ENCODE measurements at places on chromosomes 1 and 21.

GRCh38 chr1:229001467-229002011, 266.3 kb downstream of the RHOU start:
- DNase-seq, result no peak

DNA sequence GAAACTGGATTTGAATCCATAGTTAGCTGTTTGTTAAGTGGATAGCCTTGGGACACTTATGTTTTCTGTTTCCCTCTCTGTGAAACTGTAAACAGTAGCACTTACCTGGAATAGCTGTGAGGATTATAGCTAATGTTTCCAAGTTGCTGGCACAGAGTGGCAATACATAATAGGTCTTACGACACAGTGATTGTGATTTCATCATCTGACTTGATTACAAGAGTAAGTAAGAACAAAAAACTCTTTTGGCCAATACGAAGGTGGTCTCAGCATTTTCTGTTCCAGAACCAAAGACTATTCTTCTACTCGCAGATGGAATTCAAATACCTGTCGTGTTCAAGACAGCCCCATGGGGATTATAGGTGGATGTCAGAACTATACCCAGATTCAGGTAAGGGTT, 2.1 kb downstream of the C8B start:
- no peak for DNase-seq

DNA sequence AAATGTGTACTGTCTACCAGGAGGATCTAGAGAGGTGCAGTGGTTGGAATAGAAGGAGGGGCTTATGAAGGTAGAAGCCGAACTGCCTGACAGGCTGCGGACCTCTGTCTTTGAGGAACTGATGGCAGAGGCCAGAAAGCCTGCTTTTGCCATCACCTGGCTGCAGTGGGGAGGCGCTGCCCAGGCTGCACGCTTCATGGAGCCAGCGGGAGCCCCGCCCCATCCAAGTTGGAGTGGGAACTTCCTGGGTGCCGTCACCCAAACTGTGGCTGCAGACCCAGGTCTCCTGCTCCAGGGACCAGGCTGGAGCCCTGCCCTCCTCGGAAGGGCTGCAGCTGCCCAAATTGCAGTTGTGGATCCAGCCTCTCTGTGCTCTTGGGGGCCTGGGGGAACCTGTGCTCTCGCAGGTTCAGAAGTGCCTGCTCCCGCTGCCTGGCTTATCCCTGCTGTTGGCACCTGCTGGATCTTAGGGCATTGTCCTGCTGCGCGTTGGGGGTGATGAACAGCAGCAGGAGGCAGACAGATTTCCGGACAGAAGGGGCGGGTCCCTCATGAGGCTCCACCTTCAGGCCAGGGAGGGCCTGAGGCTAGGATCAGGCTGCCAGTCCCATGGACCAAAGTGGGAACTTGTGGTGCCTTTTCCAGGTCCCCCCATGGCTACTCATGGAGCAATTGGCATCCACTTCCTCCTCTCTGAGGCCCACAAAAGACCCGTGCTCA, 118.0 kb upstream of the PLPPR4 start:
- no peak for DNase-seq

DNA sequence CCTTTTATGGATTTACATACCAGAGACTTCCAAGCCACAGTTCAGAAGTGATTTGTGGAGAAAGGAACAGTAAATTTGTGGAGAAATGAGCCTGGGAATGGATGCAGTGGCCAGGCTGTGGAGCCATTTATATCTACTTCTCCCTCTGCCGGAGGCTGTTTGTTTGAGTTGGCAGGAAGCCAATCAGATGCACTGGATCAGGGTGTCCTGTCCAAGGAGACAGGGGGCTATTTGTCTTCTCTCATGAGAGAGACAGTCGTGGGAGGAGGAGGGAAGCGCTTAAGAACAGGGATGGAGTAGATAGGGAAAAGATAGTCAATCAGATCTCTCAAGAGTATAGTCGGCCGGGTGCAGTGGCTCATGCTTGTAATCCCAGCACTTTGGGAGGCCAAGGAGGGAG, 2.8 kb upstream of the HAPLN2 start:
- DNase-seq, result no peak

GRCh38 chr1:29967261-29967660, 730.9 kb downstream of the PTPRU start:
- DNase-seq, result no peak

DNA sequence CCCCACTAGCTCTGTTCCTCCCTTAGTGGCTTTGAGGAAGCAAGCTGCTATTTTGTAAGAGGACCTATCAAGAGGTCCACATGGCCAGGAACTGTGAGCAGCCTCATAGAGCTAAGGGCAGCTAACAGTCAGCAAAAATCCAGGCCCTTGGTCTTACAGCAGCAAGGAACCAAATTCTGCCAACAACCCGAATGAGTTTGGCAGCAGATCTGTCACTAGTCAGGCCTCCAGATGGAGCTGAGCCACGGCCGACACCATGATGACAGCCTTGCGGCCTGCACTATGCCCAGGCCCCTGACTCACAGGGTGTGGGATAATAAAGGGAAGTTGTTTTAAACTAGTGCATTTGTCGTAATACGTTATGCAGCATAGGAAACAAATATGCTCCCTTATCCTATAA, 28.0 kb upstream of the H3-3A start:
- no peak for DNase-seq

GRCh38 chr1:117183112-117183511, 27.6 kb downstream of the VTCN1 start:
- DNase-seq, result no peak

DNA sequence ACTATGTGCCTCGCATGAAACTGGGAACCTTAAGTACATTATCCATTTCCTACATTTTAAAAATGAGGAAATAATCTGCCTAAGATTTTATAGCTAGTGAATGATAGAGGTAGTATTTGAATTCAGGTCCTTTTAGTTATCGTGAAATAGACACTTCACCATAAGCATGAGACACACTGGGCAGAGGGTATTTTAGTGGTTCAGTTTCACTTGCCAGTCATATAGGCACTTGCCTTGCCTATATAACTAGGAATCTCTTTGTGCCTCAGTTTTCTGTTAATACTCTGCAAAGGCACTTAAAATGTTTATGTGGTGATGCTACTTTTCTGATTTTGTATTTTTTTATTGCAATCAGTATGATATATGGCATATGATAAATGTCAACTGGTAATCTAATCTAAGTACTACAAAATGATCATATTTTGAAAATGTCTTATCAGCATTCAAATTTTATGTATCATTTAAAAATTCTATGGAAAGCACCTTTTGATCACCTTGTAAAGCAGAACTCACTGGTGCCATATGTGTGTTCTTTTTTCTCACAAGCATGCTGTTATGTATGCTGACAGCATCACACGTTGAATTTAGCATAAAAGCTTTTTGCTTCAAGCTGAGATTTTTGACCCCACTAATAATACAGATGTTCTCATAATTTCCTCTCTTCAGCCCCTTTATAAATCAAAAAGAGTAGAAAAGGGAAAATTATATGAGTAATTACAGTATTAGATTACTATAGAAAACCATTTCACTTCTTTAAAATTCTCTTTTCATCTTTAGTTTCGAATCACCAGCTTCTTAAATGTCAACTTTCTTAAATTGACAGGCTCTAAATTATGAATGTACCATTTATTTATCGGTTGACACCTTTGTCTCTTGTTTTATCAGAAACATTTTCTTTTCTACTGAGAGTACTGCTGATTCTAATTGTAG, 52.6 kb downstream of the RPS6KC1 start:
- DNase-seq, result no peak

DNA sequence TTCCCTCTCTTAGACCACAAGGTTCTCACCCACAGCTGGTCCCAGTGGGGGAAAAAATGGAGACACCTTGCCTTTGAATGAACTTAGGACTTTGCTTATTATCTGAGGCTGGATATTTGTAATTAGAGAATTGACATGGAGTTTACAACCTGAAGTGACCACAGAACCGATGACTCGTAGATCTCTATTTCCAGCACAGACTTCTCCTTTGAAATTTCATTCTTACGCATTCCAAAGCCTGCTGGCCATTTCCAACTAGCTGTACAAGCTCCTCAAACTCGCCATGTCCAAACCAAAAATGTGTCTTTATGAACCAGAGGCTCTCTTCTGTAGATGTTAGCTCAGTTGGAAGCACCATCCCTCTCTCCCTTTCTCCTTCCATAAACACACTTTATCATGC, 12.0 kb downstream of the RAB7B start:
- no peak for DNase-seq

DNA sequence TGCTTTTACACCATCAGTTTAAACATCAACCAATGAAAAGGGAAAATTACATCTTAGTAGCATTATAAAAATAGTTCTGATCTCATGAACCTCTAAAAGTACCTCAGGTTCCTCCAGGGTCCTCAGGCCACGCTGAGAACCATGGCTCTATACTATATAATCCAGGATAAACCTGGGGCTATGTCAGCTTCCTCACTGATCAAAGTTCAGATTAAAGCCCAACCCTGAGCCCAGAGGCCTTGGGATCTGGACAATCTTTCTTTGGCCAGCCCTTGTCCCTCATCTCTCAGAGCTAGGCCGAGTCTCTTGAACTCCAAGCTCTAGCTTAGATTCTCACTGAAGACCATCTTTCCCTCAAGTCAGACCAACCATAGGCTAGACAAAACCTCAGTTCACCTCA, 168.3 kb downstream of the PLPP3 start:
- DNase-seq, result no peak

GRCh38 chr1:56094168-56094567, 485.2 kb downstream of the PLPP3 start:
- DNase-seq, result no peak

DNA sequence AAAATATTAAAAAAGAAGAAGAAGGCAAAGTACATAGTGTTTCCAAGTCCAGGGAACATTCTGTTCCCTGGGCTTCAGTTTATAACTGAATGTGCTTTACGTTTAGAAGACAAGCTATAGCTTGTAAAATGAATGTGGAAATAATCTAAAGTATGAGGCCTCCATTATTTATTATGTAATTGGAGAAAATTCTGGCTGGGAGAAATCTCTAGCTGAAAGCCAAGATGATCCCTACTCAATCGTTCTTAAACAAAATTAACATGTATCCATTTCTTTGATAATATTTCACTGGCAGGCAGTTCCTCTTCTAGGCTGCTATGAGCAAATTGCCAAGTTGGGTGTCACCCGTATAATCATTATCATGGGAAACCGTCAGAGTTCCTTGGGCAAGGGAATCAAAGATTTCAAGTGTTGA, 52.2 kb upstream of the ETS2 start:
- DNase-seq, result no peak

DNA sequence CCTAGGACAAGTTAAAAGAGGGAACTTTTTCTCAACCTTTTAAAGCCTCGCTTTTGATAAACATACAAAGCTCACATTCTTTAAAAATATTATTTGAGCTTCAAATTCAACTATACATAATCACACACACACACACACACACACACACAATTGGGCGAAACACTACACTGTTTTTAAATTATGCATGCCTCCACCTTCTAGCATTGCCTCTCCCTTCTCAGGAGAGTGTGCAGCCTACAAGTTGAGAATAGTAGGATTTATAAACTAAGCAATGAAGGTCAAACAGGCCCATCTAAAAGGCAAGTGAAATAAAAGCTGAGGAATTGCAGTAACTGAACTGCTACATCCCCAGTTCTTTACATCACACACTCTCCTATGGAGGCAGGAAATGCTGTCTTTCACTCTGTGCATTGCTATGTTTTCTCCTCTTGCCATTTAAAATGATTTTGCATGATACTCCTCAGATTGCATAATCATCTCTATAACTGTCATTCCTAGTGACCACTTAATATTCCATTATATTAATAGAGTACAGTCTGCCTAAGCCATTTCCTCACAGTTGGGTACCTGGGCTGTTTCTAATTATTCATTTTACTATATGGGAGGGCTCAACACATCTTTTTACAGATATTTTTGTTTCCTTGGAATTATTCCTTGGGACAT, 92.5 kb upstream of the KCNE2 start:
- DNase-seq, result no peak

DNA sequence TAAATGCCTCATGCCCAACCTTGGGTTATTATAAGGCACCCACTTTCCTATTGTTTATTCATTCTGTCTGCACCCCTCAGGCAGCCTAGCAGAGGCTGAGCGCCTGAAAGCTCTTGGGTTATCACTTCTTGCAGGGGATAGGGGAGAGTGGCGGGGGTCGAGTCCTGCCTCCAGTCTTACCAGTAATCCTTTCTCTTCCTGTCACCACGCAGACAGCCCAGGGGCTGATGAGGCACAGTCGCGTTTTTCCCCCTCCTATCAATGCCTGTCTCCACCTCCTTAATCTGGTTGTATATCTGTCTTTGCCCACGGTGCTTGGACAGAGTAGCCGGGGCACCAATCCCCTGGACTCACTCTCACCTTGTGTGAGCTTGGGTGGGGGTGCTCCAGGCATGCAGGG, 733.1 kb downstream of the MATN1 start:
- DNase-seq, result no peak

GRCh38 chr1:4837031-4837600, 182.7 kb downstream of the AJAP1 start:
- DNase-seq, result no peak

GRCh38 chr21:46156378-46156645, 933 bp upstream of the FTCD start:
- no peak for DNase-seq

DNA sequence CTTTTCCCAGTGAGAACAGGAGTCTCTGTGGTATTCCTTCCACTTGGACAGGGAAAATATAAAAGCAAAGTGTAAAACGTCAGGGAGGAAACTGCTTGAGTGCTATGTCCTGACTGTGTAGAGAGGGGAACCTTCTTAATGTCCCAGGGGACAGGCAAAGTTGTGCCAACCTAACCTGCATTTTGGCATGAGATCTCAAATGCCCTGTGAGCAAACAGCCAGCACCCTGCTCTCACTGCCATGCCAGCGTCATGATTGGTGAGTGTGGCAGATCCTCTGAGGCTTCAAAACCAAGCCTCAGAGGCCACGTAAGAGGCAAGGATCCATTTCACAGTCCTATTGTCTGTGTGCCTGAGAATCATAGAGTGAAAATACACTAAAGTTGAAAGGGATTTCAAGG, 49.7 kb upstream of the RAP1A start:
- DNase-seq, result no peak

GRCh38 chr1:176595217-176595616, 132.2 kb downstream of the PAPPA2 start:
- DNase-seq, result no peak

DNA sequence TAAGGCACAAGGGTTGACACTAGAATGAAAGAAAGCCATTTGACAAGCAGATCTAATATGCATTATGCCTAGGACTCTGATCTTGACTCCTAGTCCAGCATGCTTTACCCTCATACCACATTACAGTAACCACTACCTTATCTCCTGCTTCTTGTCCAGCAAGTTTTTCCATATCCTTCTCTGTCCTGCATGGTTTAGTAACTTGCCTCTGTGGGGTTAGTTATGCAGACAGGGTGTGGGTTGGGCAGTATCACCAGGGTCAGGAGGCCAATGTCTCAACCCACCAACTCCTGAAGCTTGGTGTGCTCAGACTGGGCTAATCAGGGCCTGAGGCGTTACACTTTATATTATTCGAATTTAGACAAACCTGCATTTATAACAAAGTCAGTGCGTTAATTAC, 18.8 kb downstream of the DHDDS start:
- DNase-seq, result no peak

DNA sequence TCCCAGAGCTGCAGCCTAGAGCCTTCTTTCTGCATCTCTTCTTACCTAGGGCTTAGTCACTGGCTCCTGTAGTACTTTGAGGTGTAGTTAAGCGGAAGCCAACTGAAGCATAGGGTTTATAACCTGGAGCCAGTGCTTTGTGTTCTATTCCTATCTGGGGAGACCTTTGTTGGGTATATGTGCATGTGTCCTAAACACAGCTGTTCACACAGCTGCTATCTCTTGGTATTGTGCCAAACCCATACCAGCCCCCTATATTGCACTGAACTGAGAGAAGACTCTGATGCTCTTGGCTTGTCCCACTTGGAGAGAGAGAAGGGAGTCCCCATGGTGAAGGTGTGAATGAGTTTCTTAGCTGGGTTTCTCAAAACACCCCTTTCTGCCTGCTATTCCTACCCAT, 17.2 kb upstream of the NFASC start:
- no peak for DNase-seq

Measured in activated CD4-positive, alpha-beta T cell treated with anti-CD3 and anti-CD28 coated beads, Interleukin-2, amount 50 U/mL, for 16 hours (primary cell).